ENCODE measurements at places on chromosomes 13 and 19.

- no peak for DNase-seq
These were observed 236.3 kb downstream of the SLC7A1 start for GRCh38 chr13:29359181-29359580.

DNA sequence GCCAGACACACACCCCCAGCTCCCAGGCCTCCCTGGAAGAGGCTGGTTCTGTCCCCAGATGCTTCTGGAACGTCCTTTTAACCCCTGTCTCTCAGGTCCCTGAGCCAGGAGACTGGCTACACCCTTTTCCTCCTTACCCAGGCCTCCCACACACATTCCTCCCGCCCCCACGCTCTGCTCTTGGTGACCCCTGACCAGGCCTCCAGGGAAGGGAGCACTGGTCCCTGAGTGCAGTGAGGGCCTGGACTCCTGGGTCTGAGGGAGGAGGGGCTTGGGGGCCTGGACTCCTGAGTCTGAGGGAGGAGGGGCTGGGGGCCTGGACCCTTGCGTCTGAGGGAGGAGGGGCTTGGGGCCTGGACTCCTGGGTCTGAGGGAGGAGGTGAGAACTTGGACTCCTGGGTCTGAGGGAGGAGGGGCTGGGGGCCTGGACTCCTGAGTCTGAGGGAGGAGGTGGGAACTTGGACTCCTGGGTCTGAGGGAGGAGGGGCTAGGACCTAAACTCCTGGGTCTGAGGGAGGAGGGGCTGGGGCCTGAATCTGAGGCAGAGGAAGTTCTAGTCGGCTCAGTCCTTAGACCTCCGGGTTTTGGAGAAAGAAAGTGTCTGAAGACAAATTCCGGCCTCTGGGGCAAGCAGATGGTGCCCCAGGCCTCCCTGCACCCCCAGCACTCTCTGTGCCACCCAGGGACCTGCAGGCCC, 527 bp downstream of the KLK6 start:
- no peak for DNase-seq

DNA sequence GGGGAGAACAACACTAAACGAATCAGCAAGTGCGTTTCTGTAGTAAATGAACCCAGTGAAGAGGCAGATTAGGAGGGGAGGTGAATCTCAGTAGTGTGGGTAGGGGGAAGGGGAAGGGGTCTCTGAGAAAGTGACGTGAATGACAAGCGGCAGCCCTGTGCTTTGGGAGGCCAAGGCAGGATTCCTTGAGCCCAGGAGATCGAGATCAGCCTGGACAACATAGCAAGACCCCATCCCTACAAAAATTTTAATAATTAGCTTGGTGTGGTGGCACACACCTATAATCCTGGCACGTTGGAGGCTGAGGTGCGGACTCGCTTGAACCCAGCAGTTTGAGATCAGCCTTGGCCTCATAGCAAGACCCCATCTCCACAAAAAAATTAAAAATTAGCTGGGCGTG, 8.1 kb downstream of the PLK5 start:
- no peak for DNase-seq

GRCh38 chr13:102055090-102055779, 346.6 kb downstream of the FGF14 start:
- DNase-seq, result no peak

DNA sequence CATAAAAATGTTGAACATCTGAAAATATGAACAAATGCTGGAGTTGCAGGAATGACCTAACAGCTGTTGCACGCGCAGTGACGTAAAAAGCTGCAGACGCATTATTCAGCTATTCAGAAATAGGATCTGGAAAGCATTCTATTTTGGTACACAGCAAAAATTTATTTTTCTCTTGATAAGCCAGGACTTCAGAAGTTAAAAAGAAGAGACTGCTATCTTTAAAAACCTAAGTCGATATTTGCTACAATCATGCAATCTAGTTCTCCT, 36.9 kb upstream of the STARD13 start:
- DNase-seq, result no peak

GRCh38 chr13:107251341-107251740, 683.4 kb upstream of the ARGLU1 start:
- no peak for DNase-seq

DNA sequence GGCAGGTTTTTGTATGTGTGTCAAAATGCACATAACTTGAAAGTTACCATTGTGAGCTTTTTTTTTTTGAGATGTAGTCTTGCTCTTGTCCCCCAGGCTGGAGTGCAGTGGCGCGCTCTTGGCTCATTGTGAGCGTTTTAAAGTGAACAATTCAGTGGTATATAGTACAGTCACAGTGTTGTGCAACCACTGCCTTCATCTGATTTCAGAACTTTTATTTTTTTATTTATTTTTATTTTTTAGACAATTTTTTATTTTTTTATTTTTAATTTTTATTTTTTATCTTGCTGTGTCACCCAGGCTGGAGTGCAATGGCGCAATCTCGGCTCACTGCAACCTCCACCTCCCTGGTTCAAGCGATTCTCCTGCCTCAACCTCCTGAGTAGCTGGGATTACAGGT, 15.0 kb downstream of the SLC25A42 start:
- no peak for DNase-seq

DNA sequence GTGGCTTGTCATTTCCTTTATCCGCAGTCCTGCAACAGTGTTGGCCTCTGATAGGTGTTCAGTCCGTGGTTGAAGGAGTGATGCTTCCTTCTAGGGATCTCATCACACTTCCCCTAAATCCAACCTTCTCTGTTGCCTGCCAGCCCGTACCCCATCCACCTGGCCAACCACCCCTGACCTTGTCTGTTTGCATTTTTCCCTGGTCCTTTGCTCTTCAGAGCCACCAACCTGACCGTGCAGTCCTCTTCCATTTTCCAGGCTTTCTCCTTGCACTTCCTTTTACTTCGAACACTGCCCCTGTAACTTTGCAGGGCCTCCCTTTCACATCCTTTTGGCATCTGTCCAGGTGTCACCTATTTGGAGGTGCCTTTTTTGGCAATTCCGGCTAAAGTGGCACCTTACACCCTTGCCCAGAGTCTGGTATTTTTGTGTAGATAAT, 696 bp downstream of the ZNF460 start:
- DNase-seq, result no peak

- DNase-seq, result no peak
These were observed 136.5 kb upstream of the GPR12 start for GRCh38 chr13:26896986-26897668.

- DNase-seq, result no peak
These were observed 31.4 kb upstream of the MPHOSPH8 start for GRCh38 chr13:19601749-19602725.

DNA sequence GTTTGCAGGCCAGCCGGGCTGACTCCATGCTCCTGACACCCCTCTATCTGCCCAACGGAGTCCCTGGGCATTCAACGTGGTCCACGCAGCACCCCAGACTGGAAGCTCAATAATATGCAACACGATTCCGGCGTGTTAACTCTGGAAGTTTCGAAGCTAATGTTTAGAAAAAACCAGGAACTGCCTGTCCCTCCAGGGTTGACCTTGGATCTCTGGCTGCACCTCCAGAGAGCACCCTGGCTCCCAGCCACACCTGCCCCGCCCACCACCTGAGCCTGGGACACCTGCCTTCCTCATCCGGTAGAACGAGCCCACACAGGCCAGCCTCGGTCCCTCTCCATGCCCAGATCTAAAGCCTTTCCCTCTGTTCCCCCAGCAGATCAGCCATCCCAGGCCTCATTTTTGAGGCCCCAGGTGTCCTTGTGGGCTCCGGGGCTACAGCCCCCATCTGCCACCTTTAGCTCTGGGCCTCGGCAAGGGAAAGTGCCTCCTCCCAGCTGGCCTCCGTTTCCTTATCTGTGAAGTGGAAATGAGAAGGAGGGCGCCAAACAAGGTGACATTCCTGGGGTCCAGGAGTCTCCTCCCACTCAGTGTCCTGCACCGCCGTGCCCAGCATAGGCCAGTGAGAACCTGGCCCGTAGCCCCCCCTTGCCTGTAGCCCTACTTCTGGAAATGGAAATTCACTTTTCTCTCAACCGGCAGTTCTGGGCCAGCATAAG, 38.7 kb downstream of the KLF2 start:
- no peak for DNase-seq

DNA sequence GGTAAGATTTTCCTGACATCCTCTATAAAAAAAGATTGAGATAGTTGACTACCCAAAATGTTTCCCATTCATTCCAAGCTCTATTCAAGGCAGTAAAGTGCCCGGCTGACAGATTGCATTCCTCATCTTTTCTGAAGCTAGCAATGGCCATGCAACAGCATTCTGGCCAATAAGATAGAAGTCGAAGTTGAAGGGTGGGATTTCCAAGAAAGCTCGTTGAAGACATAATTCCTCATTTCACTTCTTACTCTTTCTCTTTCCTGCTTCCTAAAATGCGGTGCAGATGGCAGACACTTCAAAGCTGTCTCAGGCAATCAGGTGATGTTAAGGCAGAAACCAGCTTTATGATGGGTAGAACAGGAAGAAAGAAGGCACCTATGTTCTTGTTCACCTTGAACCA, 13.4 kb upstream of the ALOX5AP start:
- DNase-seq, result no peak

GRCh38 chr19:48364598-48365348, 606 bp downstream of the SYNGR4 start:
- DNase-seq, result no peak

- DNase-seq, result no peak
These were observed 1273.3 kb upstream of the ATXN8OS start for GRCh38 chr13:68834375-68834774.

DNA sequence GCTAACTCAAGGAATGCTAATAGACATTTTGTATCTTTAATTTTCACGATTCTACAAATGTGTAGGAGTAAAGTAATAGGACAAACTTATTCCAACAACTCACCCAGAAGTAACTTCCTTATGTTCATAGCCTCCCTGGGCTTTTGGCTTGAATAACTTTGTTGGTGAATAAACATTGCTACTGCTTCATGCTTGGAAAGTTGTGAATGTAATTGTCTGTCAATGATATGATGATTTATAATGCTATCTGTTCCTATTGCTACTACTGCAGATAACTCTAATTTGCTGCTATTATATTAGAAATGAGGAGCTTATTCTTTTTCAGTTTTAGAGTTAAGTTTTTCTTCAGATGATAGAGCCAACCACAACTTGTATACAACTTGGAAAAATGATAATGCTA, 307.7 kb downstream of the PCDH9 start:
- DNase-seq, result no peak

DNA sequence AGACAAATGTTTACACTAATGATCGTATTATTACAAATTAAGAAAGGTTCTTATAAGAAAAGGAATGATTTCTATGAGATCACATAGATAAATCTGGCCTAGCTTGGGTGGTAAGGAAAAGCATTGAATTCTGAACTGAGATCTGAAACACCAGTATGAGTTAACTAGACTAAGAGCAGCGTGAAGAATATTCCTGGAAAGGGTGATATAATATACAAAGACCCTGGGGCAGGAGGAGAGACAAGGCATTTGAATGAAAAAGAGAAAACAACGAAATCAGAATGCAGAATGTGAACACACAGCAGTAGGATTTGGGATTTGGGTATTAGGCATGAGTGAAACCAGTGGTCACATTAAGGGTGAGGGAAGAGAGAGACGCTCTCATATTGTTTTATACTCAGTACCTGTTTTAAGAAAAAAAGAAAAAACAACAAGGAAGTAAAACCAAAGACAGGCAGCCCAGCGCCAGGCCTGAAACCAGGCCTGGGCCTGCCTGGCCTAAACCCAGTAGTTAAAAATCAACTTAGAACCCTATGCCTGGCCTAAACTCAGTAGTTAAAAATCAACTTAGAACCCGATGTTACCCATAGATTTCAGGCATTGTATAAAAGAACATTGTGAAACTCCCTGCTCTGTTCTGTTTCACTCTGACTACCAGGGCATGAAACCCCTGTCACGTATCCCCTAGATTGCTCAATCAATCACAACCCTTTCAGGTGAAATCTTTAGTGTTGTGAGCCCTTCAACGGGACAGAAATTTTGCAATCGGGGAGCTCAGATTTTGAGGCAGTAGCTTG, 287.1 kb downstream of the ITGBL1 start:
- no peak for DNase-seq

- no peak for DNase-seq
These were observed 63.5 kb upstream of the GPR183 start for GRCh38 chr13:99370481-99371275.

DNA sequence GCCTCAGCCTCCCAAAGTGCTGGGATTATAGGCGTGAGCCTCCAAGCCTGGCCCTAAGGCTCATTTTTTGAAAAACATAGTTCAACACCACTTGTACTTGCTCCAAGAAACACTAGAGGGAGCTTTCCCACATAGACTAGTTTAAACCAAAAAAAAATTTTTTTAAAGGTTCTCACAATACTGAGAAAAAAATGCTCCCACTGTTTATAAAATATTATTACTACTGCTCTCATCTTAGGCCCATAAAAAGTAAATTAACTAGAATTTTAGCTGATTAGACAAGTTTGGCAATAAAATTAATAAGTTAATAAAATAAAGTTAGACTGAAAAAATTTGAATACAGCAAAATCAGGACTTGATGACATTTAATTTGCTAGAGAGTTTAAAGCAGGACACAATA, 109.5 kb downstream of the TBC1D4 start:
- DNase-seq, result no peak

- DNase-seq, result no peak
These were observed 45.6 kb downstream of the RNASEH2B start for GRCh38 chr13:50955241-50955640.

GRCh38 chr19:39054091-39054470, 21.7 kb upstream of the FBXO27 start:
- no peak for DNase-seq

DNA sequence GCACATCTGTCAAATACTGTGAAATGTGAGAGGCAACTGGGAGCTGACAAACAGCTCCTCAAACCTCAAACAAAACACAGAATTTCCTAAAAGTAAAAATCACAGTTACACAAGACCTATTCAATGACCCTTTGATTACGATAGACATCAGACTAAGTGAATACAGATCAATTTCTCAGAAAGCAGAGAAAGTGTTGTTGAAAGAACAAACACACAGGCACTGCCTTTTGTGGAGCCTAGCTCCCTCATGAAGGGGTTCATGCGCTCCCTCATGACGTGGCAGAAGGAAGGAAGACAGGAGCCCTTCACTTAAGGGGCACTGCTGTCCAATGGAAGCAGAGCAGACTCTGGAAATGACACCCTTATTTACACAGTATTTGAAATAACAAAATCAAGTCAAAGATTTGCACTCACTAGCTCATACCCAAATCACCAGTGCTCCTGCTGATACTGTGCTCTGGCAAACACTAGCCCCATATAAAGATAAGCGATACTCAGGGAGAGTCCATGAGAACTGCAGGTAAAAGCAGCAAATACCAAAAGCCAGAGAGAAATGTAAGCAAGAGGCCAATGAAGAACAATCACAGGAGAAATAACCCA, 144.9 kb downstream of the KLF12 start:
- no peak for DNase-seq

- DNase-seq, result peak; percentile 30
These were observed 27.0 kb downstream of the NFIX start for GRCh38 chr19:13022111-13022858.

- peak; percentile 43 for DNase-seq
These were observed 18.5 kb downstream of the LYPD3 start for GRCh38 chr19:43446746-43447489.

GRCh38 chr19:3753631-3754410, 7.7 kb downstream of the APBA3 start:
- DNase-seq, result no peak

GRCh38 chr19:6126335-6126974, 9.0 kb upstream of the ACSBG2 start:
- DNase-seq, result no peak

GRCh38 chr19:14150770-14151661, 14.6 kb upstream of the ASF1B start:
- no peak for DNase-seq

- DNase-seq, result no peak
These were observed 392 bp upstream of the ARHGAP33 start for GRCh38 chr19:35775046-35775297.

Data from hypothalamus (tissue), 51 donors.